ENCODE measurements at places on chromosomes 1 and 21.
A peak's percentile ranks its signal among the peaks of the same experiment; 100 is the strongest.

- no peak for DNase-seq
These were observed 11.2 kb downstream of the PDZK1IP1 start for GRCh38 chr1:47178654-47179016.

- DNase-seq: no peak
These were observed 29.4 kb upstream of the UMODL1 start for GRCh38 chr21:42041711-42042110.

- no peak for DNase-seq
These were observed 53.8 kb upstream of the RGS1 start for GRCh38 chr1:192521734-192522133.

- DNase-seq: no peak
These were observed 28.5 kb upstream of the SELENON start for GRCh38 chr1:25771221-25772114.

- no peak for DNase-seq
These were observed 11.4 kb downstream of the HLX start for GRCh38 chr1:220890602-220891001.

GRCh38 chr1:42946120-42946898 is 12.4 kb downstream of the SLC2A1 start:
- no peak for DNase-seq

GRCh38 chr1:116568662-116569380 is 2.0 kb downstream of the CD58 start:
- DNase-seq: no peak

DNA sequence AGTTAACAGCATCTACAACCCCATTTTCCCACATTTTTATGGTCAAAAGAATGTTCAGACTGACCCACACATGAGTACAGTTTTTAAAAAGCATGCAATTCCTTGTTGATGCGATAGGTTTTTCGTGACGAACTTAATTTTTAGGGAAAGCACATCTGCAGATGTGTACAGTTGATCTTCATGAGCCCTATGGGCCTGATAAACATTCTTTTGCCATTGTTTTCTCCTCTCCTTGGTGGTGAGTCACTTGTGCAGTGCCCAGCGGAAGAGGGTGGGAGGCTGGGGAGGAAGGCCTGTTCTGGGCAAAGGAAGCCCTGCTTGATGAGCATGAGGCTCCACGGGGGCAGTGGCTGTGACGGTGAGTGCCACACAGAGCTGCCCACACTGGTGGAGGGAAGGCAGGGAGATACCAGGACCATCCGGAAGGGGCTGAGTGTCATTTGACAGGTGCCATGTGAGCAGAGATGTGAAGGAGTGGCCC is 5.3 kb downstream of the ARF1 start:
- DNase-seq: peak; percentile 84

DNA sequence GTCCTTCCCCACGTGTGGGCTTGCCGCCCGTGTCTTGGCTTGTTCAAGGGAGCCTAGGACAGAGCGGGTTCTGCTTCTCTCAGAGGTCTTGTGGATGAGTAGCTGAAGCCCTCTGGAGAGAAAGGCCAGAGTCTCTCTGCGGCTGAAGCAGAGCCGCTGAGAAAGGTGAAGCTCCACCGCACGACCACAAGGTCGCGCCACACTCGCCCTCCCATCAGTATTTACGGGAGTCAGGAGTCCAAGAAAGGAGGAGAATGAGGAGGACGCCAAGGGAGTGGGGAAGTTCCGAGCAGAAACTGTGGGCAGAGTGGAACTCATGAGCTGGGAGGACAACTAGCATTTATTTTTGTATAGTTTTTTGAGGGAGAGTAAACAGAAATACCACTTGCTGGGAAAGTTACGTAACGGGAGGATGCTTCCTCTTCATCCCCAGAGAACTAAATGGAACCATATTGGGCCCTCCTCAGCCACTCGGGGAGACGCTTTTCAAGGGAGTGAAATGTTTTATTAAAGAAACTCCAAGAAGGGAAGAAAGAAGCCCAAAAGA is 51.6 kb upstream of the HAO2 start:
- DNase-seq: no peak

- no peak for DNase-seq
These were observed 1.8 kb downstream of the SUMO3 start for GRCh38 chr21:44815852-44816628.

DNA sequence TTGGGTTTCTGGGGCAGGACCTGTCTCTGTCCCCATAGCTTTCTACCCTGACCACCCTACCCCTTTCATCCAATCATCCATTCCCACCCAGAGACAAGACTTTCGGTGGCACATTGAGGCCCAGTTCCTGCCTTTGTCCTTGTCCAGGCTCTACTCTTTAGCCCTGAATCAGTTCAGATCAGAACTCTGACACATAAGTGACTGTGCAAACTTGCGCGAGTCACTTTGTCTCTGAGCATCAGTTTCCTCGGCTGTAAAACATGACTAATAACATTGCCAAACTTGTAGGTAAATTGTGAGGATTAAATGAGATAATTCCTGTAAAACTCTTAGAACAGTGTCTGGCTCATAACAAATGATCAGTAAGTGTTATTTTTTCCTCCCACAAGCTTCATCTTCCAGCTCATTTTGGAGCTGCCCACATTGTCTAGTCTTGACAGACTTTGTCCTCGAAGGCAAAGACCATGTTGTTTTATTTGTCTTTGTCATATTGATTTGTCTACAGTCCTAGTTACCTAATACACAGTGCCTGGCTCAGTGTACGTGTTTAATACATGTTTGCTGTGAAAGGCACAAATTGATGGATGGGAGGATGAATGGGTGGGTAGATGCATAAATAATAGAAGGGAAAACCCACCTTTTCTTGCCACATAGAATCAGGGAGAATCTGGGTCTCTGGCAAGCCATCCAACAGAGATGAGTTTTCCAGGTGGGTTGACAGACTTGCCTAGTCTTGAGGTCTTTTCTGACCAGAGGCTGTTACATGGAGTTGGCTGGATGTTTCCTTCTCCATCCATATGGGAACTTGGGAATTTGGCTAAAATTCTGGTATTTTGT is 262.9 kb downstream of the OMA1 start:
- DNase-seq: no peak

GRCh38 chr1:5254975-5255374 is 600.6 kb downstream of the AJAP1 start:
- DNase-seq: no peak

GRCh38 chr1:147600119-147601111 is 59.1 kb downstream of the BCL9 start:
- DNase-seq: peak; percentile 63

DNA sequence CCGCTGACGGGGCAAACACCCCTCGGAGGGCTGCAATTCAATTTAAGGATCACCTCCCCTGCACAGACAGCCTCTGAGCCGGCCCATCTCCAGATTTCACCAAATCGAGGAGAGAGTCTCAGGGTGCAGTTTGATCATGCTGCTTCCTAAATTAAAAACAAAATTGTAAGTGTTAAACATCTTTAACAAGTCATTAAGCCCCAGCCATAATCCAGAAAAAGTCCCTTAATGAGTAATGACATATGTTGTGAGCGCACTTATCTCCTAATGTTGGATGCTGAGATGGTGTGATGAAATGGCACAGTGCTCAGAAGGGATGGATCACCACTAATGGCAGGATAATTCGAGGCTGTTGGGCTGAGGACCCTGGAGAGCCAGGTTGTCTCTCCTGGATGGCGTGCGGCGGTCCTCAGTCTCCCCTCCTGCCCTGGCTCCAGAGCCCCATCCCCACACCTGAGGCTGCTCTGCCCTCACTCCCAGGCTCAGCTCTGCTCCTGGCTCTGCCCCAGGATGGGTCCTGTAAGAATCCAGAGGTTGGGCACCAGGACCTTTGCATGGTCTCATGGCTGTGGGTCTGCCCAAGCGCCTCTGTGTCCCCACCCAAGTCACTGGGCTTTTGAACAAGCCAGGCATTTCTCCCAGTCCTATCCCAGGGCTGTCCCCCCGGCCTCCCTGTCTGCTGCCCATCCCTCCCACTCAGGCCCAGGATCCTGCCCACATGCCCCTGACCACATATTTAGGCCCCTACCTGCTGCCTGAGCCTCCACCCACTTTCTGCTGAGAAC is 224.4 kb upstream of the POU3F1 start:
- no peak for DNase-seq

DNA sequence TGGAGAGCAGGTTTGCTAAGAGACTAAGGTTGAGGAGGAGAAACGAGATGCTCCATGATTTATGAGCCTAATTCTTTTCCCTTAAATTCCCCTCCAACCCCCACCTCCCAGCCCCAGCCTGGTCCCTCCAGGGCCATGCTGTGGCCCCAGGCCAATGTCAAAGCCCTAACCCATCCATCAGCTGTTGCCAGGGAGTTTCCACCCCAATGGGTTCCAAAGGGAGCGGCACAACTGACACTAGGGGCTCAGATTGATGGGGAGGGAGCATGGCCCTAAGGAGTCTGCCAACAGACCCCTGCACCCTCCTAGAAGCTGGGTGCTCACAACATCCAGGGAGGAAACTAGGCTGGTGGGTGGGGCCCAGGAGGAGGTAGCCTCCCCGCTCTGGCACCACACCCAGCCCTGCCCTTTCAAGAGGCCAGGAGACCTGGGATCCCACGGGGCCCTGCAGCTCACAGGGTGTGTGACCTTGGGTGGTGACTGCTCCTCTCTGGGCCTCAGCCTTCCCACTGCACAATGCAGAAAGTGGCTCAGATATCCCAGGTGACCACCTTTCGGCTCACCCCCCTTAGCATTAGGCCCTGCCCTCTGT is 12.9 kb downstream of the AHDC1 start:
- no peak for DNase-seq

GRCh38 chr1:42739753-42740700 is at the start of gene CLDN19:
Gene CLDN19 (minus strand): TSS chr1:42740236. CDS start chr1:42740063, 173 bp downstream.
- DNase-seq: no peak

- DNase-seq: no peak
These were observed 130.9 kb upstream of the AJAP1 start for GRCh38 chr1:4523551-4523950.

- DNase-seq: no peak
These were observed at the start of gene TDRD5 for GRCh38 chr1:179591592-179592580. Gene TDRD5 (plus strand): TSS chr1:179591832. CDS start chr1:179592616, 784 bp downstream.

GRCh38 chr1:207971331-207972219 is 60.6 kb upstream of the CD34 start:
- no peak for DNase-seq

GRCh38 chr1:197910120-197910991 is 6.8 kb upstream of the LHX9 start:
- DNase-seq: no peak

- peak; percentile 61 for DNase-seq
These were observed 156.1 kb downstream of the KIF26B start for GRCh38 chr1:245310571-245311531.

- peak; percentile 49 for DNase-seq
These were observed 34.1 kb downstream of the OR2G3 start for GRCh38 chr1:247639381-247639981.

GRCh38 chr1:228448372-228448771 is 31.7 kb upstream of the TRIM17 start:
- no peak for DNase-seq

DNA sequence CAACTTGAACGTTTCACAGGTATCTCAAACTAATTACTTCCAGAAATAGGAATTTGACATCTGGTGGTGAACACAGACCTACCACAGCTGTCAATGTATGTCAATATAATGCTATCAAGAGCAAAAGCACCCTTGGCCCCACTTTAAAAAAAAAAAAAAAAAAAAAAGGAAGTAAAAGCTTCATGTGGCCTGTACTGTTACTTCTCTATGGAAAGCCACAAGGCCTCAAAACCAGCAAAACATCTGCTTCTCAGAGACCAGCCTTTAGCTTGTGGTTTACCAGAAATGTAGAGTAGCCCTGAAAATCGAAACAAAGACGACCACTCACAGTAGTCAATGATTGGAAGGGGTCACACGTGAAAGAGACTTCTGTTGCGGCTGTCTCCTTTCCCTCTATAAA is 109.6 kb downstream of the SLC45A1 start:
- no peak for DNase-seq

- DNase-seq: no peak
These were observed 51.2 kb downstream of the RNF2 start for GRCh38 chr1:185096531-185096930.

DNA sequence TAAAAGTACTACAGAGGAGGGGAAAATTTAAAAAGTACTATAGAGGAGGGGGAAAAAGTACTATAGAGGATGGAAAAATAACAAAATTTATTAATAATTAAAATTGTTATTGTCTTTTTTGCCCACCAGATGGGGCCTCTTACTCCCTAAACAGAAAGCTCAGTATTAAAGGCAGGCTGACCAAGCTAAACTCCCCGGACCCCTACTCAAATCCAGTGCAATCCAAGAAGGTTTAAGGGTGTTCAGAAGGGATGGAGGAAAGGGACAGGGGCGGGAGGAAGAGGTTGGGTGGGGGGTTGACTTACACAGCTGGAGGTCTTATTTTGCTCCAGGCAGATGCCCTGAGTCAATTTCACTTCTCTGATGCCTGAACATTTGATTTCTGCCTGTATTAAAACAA is 13.7 kb downstream of the CD34 start:
- DNase-seq: peak; percentile 50

- no peak for DNase-seq
These were observed 216.6 kb upstream of the EDN2 start for GRCh38 chr1:41700986-41701535.

DNA sequence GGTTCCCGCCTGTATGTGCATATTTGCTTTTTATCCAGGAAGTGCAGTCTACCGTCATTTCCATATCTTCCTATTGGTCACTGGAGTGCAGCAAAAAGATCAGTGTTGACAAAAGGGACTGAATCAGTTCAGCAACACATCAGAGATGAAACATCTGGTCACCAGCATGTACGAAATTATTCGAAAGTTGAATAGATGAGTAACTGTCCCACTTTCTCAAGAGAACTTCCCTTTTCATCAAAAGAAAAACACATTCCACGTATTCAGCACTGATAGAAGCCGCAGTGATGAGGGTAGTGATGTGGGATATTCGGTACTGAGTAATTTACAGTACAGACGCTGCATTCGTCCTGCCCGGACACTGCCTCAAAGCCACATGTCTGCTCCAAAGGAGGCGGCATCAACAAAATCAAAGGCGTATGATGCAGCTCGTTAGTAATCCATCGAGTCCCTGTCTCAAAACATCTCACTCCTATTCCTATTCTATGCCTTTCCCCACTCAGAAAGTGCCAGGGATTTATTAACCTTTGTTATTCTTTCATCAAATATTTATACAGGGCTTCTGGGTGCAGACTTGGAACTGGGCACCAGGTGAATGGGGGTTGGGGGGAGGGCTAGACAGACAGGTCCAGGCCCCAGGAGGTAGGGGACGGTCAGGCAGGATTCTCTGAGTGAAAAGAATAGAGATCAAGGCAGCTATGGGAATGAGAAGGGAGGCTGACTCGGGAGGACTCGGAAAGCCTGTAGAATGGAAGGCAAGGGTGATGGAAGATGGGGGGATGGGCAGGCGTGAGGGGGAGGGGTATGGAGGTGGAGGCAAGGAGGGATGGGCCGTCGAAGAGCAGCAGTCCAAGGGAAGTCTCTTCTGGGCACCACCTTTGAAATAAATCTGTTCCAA is 79.5 kb upstream of the SLC45A1 start:
- peak; percentile 83 for DNase-seq

DNA sequence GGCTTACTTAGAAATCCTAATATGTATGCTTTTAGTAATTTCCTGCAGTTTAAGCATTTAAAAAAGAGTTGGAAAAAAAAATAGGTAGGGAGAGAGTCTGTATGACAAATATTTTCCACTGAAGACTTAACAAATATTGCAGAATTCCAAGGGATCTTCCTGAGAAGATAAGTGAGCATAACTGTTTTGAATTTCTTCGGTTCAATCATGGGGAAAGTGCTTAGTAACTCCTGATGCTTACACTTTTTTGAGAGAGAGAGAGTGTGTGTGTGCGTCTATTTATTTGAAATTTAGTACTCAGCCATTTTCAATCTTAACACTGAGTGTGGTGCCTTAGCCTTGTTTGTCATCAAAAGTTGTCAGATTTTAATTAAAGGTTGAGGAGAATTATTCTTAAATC is 18.5 kb downstream of the SON start:
- no peak for DNase-seq

GRCh38 chr1:230507236-230507635 is 81.1 kb upstream of the PGBD5 start:
- DNase-seq: no peak

- DNase-seq: no peak
These were observed 14.7 kb upstream of the NBPF11 start for GRCh38 chr1:148166558-148167492.
